ENCODE measurements at places on chromosomes 16 and 17.

GRCh38 chr17:74354123-74354522, 7.5 kb downstream of the BTBD17 start:
- no peak for DNase-seq

DNA sequence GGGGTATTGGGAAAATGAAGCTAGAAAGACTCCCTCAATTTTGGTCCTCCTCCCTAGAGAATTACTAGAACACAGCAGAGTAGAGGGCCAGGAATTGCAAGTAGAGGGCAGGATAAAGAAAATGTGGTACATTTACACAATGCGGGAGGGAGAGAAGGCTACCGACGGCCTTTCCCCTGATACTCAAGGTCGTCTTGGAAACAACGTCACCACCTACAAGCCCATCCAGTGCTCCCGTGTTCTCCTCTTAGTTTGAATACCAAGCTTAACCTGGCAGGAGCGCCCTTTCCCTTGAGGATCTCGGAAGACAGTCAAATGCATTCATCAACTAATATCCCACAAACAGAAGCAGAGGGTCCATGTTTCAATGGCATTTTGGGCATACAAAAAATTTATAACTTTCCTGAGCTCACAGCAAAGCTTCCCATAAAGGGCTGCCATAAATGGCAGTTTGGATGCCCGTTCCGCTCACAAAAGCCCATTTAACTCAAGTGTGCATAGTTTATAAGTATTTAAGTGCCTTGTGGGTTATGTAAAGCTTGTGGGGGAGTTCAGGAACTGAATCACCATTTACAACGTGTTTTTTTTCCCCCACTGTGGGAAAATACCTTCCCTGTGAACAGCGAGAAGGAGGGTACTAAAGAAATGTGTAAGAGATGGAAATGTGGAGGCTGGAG, 414.6 kb downstream of the SLC39A11 start:
- peak; percentile 96 for DNase-seq

DNA sequence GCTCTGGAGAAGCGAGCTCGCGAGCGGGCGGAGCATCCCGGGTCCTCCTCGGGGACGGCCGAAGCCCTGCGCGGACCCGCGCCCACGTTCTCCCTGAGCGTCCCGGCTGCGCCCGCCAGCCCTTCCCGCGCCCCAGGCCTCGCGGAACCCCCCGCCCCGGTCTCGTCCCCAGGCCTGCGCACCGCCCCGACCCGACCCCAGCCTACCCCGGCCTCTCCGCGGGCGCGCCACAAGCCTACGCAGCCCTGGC, 159 bp downstream of the USP36 start:
- DNase-seq = no peak

- no peak for DNase-seq
These were observed 337.9 kb upstream of the DYNLRB2 start for GRCh38 chr16:80202831-80203413.

DNA sequence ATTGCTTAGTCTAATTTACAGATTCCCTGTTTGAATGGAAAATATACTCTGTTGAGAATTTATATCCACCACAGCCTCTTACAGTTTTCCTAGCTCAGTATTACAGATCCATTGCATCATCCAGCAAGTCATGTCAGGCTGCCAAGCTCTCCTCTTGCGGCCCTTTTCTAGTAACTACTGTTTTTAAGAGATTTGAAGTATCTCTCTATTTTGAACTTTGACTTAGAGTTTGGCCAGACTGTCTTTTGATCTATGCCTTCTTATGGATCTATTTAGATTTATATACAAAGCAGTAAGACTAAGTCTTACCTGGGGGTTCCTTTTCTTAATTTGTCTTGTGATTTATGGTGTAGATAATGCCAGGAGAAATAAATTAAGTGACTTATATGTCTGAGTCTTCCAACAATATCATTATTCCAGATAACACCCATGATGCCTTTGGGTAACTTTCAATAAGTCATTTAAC, 53.1 kb upstream of the ABCC11 start:
- DNase-seq = peak; percentile 81

- DNase-seq = no peak
These were observed 161.0 kb downstream of the C16orf95 start for GRCh38 chr16:87156195-87156594.

DNA sequence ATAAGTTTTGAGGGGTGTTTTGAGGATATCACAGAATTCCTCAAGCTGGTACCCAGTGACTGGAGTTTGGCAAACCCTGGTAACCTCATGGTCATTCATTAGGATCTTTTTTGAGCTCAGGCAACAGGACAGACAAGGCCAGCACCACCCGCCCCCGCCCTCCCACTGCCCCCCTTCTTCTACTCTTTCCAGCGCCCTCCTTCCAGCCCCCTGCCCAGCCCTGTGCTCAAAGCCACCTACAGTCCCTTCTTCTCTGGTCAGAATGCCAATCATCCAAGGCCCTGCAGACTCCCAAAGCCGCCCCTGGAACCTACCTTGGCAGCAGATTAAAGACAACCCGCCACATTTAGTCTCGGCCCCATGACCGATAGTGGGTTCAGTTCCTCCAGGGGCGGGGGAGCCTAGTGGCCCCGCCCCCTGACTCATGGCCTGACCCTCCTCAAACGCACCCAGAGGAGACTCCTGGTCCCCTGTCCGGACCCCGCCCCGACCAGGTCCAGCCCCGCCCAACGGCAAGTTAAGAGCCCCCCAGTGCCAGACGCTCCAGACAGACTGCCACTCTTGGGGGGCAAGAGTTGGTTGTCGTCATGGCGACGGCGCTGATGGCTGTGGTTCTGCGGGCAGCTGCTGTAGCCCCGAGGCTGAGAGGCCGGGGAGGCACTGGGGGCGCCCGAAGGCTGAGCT, at the start of gene NAGS:
Gene NAGS, plus strand, starts transcription at position 546 of the 684 bp plus-strand sequence. Its CDS starts 42 bp downstream, at position 588.
- DNase-seq = no peak

DNA sequence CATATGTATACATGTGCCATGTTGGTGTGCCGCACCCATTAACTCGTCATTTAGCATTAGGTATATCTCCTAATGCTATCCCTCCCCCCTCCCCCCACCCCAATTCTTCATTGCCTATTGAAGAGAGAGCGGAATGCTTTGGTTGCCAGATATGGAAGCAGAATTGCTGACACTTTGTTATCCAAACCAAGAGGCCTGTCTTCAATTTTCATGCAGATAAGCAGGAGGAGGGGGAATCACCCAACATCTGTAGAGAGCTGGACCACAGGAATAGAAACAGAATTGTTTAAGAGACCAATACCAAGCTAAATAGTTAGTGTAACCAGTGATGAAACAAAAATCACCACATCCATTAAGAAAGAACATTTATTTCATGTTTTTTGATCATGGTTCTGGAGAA, 7.1 kb downstream of the ASPA start:
- DNase-seq = no peak

- no peak for DNase-seq
These were observed 134.7 kb downstream of the KCNJ12 start for GRCh38 chr17:21510686-21511362.

- DNase-seq = peak; percentile 96
These were observed at the start of gene CDH11 for GRCh38 chr16:65121870-65122723. Gene CDH11, minus strand, starts transcription at chr16:65122063. Its CDS starts 117,194 bp downstream, at chr16:65004869.

- DNase-seq = no peak
These were observed 114.5 kb downstream of the SMG6 start for GRCh38 chr17:2188971-2189630.

DNA sequence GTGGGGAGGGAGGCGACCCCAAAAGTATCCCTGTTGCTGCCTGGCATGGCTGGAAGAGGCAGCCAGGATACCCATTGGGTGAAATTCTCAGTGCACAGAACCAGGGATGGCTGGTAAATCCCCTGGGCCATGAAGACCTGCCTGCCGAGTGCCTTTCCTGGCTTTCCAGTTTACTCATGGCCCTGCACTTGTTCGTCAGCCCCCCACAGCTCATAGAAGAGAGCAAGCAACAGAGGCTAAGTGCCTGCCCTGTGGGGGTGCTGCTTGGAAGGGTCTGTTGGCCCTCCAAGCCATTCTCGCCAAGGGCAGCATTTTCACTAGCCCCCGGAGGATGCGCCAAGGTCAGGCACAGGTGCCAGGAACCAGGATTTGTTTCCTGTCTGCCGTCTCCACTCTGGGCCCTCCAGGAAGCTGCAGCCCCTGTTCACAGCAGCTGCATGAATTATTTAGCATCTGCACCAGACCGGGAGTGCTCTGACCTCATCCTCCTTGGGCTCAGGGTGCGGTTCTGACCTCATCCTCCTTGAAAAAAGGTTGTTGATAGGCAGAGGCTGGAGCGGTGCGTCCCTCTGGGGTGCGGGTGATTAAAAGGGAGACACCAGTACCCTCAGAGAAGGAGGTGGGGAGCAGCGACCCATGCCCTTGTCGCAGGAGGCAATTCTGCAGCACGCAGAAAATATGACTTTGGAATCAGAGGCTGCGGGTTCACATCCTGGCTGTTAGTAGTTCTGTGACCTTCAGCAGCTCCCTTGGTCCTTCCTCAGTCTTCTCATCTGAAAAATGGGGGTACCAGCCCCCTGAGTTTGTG, 14.2 kb upstream of the CD300A start:
- no peak for DNase-seq

DNA sequence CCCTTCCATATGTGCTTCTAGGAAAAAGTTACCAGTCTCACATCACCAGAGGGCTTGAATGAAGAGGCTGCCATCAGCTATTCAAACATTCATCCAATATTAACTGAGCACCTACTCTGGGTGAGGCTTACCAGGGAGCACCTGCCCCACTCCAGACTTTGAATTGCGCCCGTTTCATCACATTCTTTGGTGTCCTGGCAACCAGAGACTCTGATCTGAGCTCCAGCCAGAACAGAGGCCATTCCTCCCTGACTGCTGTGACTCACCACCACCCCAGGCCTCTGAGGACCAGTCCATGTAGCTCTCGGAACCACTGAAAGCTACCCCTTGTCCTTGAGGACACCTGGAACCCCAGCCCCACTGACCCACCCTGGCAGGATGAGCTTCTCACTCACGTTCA, at the start of gene C16orf96:
Gene C16orf96, plus strand, starts transcription at position 229 of the 400 bp plus-strand sequence. Its CDS starts 150 bp downstream, at position 379.
- DNase-seq = no peak

- no peak for DNase-seq
These were observed 9.9 kb downstream of the PER1 start for GRCh38 chr17:8142158-8142886.

- DNase-seq = no peak
These were observed 19.1 kb upstream of the KPNB1 start for GRCh38 chr17:47630614-47631013.

GRCh38 chr17:42566215-42566882, 551 bp upstream of the MLX start:
- DNase-seq = no peak

DNA sequence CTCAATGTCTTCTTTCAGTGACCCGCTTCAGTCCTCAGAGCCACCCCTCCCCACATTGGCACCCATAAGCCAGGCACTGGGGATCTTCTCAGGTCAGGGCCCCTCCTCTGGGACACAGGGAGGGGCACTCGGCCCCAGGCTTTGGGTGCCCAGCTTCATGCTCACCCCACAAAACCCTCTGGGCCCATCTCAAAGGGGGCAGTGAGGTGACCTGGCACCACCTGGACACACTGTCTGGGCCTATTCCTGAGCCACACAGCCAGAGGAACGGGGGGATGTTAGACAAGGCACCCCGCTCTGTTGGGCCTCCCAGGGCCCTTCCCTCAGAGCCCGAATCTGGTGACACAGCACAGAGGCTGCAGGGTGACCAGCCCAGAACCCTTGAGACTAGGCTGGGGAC, 36.1 kb downstream of the TNFRSF13B start:
- DNase-seq = no peak

DNA sequence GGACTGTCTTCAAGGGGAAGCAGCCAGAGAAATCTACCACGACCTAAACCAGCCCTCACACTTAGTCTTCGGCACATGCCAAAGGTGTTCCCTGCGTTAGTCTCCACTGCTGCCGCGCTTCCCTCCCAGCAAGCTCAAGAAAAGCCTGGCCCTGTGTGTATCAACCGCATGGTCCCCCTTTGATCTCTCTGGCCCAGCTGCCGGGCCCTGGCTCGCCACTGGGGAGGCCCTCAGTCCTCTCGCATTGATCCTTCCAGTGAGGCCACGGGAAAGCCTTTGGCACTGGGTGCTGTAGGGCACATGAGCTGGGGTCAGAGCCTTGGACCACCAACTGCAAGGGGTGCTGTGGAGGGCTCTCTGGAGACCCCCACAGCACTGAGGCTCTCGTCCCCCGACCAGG, 29.6 kb upstream of the KLHDC4 start:
- no peak for DNase-seq

GRCh38 chr17:82149401-82150099, 51.5 kb upstream of the FASN start:
- DNase-seq = no peak

GRCh38 chr16:53081032-53081424, 26.2 kb downstream of the CHD9 start:
- DNase-seq = peak; percentile 15

- DNase-seq = peak; percentile 32
These were observed 16.5 kb upstream of the TMEM92 start for GRCh38 chr17:50257676-50258224.

- DNase-seq = no peak
These were observed 385.4 kb upstream of the CDH5 start for GRCh38 chr16:65981057-65981456.

GRCh38 chr17:38897671-38898290, 27.6 kb upstream of the LASP1NB start:
- DNase-seq = no peak

- peak; percentile 60 for DNase-seq
These were observed 30.1 kb upstream of the TNFRSF13B start for GRCh38 chr17:17001874-17002520.

GRCh38 chr17:44967026-44967906, 837 bp downstream of the C1QL1 start:
- DNase-seq = no peak

DNA sequence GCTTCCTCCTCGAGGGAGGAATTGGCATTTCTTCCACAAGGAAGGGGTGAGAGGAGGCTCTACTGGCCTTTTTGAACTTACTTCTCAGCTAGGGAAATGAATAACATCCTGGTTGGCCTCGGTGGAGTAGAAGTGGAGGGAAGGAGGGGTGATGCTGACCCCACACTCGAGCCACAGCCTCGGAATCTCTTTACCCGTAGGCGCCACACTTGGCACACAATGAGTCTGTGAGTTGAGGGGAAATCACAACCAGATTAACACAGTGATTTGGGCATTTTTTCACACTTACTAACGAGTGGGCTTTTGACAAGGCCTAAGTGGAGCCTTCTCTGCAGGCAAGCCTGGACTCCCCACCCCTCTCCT, 47.3 kb upstream of the TBX2 start:
- DNase-seq = peak; percentile 24

DNA sequence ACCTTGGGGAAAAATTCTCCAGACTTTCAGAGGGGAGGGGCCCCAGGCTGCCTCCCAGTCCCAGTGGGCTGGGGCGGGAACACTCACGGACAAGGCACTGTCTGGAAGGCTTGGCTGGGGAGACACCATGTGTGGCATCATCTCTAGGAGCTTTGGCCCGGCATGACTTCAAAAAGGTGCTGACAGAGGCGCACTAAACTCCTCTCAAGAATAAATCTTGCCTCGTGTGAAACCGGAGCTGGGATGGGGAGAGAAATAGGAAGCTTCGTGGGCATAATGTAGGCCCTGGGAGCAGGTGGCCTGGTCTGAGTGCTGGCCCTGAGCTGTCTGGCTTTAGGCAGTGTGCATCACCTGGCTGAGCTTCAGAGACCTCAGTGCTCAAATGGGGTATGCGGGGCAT, 5.7 kb downstream of the WSCD1 start:
- DNase-seq = no peak

DNA sequence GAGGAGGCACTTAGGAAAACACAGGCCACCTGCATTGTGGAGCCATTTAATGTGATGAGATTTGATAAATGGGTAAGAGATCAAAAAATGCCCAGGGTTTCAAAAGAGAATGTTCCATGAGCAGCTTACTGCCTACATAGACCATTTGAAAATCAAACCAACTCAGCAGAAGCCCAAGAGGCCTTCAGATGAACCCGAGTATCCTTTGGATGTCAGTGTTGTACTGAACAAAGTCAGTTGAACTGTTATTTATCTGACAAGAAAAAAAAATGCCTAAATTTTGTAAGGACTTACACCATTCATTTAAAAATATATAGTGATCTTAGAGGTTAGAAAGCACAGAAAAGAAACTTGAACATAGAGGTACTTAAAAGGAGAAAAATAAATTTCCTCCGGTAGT, 381.7 kb downstream of the ZFHX3 start:
- DNase-seq = no peak
